B cell (primary cell): ENCODE measurements at places on chromosomes 11 and 22. TPM values are rescaled to one million over a fixed set of nuclear protein-coding genes. Genes with fewer than 3 reads are reported as not detected.

DNA sequence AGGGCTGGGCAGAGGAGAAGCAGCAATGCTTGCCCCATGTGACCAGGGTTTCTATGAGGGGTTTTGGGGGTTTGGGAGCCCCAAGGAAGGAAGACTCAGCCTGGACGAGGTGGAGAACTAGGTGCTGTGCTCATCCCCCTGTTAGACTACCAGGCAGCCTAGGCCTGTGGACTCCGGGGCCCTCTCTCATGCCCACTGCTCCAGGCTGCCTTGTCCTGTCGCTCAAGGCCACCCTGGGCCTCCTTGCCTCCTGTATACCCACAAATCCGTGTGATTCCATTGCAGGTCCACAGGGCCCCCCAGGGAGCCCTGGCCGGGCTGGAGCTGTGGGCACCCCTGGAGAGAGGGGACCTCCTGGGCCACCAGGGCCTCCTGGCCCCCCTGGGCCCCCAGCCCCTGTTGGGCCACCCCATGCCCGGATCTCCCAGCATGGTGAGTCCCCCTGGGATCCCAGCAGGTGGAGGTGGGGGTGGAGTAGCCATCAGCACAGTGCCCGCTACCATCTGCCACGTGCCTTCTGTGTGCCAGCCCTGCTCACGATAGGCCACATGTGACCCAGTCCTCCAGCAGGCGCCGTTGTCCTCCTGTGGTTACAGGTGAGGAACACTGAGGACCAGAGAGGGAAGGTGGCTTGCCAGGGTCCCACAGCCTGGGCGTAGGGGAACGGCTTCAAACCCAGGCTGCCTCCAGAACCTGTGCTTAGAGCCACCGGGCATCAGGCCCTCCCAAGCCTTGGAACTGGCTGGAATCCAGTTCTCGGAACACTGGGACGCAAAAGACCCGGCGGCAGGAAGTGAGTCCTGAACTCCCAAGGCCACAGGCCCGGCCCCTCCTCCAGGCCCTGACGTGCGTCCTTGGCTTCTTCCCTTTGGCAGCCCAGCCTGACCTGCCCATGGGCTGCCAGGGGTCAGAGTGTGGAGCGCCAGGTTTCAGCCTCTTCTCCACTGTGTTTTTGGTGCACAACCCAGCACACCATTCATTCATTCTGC, 26.6 kb downstream of the EMID1 start:
- no peak overlapping the region for H3K27ac ChIP-seq
- no peaks in the 10 kb centered on the region for H3K36me3 ChIP-seq
- DNase-seq, result no peak
- no peak overlapping the region for H3K4me3 ChIP-seq
- H3K27me3 ChIP-seq, result no peaks in the 10 kb centered on the region

GRCh38 chr11:63888170-63889086, 28.5 kb downstream of the RCOR2 start:
- H3K27me3 ChIP-seq, result no peaks in the 10 kb centered on the region
- peak overlapping the region; percentile 68 for H3K4me3 ChIP-seq
- H3K36me3 ChIP-seq, result peaks cover 19% of the 10 kb centered on the region
- peak overlapping the region; percentile 82 for H3K27ac ChIP-seq
- peaks cover 39% of the 10 kb centered on the region for H3K4me1 ChIP-seq

The SLC17A6 gene
- total RNA-seq, result not detected in 2 replicates

The LDHA gene
- 90.0 and 91.2 TPM in 2 replicates for total RNA-seq

DNA sequence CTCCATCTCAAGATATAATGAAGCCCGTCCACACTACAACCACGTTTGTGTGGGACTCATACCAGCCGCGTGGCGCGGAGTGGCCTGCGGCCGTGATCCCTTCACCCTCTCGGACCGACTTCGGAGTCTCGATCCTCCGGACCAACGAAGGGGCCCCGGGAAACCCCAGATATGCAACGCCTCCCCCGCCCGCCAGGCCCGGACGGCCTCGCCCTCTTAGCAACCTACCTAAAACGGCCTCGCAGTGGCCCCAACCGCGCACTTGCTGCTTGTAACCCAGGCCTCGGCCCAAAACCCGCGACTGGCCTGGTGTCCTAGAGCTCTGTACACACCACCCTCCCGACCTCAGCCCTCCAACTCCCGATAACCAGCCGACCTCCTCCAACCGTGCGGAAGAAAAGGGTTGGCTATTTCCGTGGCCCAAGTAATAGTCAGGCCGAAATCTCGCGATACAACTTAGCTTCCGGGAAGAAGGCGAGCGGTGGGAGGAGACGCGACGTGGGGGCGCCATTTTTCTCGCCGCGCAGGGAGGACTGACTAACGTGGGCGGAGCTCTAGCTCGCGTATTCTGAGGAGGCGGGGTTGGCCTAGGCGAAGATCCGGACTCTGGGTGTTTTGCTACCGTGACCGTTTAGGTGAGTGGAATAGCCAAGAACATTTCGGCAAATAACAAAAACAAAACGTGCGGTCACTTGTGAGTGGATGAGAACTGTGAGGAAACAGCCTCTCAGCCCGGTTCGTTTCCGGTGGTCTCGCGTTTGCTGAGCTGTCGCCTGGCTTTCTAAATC, at the start of the genes C11orf54 and TAF1D:
C11orf54 (plus strand) TSS at position 579 of the 788 bp plus-strand sequence. CDS start 5,722 bp downstream, outside the sequence.
TAF1D (minus strand) TSS at position 402 of the 788 bp plus-strand sequence. CDS start 2,191 bp downstream, outside the sequence.
- H3K27me3 ChIP-seq, result no peaks in the 10 kb centered on the region
- peak within 1 kb of the TSS; percentile 73 for H3K4me3 ChIP-seq
- peaks cover 39% of the 10 kb centered on the region for H3K4me1 ChIP-seq
- peak; percentile 99 for DNase-seq
